ENCODE measurements at places on chromosomes 1 and 21. TPM values are rescaled to one million over a fixed set of nuclear protein-coding genes. Genes with fewer than 3 reads are reported as not detected.

DNA sequence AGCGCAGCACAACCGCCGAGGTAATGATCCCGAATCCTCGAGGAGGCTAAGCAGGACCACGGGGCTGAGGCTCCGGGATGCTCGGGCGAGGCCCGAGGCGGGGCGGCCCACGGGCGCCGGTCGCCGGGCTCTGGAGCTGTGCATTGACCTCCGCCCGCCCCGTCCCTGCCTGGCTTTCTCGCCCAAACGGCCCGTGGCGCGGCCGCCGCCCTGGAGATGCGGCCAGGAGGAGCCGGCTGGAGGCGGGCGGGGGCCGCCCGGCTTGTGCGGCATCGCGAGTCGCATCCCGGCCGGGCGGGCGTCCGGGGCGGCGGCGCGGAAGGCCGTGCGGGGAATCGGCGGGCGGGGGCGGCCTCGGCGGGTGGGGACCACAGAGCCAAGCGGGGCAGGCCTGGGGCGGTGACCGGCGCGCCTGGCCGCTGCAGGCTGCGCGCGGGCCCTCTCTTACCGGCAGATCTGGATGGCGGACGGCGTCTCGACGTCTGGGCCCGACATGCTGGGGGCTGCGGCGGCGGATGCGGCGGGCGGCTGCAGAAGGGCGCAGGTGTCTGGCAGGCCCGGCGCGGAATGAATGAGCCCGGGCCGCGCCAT is 663 bp downstream of the ACOT7 start:
- DNase-seq, result no peak

GRCh38 chr1:93770640-93771039 is 89.0 kb upstream of the BCAR3 start:
- no peak for DNase-seq

GRCh38 chr1:218642033-218642948 is 297.2 kb downstream of the TGFB2 start:
- DNase-seq, result no peak

- DNase-seq, result no peak
These were observed 177.3 kb downstream of the CHRM3 start for GRCh38 chr1:239563681-239564080.

DNA sequence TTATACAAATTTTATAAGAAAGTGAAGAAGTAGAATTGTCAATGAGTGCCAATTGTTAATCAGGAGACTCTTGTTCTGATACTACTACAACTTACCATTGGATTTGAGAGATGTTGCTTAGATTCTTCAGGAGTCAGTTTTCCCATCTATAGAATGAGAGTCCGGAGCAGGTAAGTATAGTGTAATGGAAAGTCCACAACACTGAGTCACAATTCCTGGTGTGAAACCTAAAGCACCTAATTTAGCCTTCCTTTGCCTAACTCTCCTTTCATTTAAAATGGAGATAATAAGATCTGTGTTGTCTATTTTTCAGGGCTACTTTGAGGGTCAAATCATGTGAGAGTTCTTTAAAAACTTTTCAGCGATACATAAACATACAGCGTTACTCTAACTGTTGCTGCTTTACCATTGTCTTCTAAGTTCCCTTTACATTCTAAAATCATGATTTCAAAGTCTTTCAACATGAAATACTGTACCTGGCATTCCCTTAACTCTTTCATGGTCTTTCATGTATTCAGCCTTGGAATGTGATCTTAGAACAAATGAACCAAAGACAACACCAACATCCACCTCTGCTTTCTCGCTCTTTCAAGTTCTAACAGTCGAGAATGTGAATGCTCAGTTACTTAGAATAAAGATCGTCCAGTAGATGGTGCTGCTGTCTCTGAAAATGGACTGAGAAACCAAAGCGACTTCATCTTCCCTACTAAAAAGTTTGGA is 90.9 kb downstream of the SLC30A10 start:
- no peak for DNase-seq

- peak; percentile 73 for DNase-seq
These were observed 5.7 kb upstream of the TPRG1L start for GRCh38 chr1:3618881-3619671.

DNA sequence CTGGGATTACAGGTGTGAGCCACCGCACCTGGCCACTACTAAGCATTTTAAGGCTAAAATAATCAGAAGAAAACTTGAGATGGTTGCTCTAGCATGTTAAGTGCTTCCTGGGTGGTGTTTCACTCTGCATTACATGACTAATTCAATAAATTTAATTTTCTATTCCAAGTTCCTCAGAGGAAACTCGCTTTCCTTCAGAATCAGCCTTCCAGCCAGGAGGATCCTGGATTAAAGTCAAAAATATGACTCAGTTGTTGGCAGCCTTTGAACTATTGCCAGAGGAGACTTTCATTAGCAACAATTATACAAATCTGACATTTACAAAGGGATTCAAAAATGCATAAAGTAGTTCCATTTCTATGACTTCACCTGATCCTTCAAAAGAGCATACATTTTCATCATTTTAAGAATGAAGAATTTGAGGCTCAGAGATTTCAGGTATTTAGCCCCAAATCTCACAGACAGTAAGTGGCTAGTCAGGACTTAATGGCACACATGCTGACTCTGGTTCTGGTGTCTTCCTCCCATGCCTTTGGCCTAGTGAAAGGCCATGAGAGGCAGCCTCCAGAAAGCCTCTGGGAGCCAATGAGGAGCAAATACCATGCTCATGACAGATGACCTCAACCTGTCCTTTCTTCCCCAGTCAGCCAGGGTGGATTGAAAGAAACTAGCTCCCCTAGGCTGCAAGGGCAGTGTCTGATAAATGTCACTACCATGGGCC is 115.7 kb downstream of the MAP3K21 start:
- DNase-seq, result no peak

GRCh38 chr21:23130308-23130707 is 2132.1 kb downstream of the NCAM2 start:
- DNase-seq, result no peak

DNA sequence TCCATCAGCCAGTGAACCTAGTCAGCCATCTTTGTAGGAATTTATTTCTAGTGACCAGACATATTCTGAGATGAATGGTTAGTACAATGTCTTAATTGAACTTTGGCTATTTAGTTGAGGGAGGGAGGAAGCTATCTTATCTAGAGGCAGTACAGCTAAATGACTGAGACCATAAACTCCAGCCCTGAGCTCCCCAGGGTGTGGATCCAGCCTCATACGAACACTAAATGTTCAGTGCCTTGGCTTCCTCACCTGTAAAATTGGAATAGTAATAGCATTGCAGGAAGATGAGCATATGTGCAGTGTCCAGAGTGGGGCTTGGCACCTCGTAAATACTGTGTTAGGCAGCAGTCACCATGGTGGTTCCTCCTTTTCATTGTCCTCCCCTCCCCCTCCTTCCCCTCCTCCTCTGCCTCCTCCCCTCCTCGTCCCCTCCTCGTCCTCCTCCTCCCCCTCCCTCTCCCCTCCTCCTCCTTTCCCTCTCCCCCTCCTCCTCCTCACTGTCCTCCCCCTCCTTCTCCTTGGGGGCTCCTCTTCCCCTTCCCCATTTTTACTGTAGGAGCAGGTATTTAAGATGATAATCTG is 108.2 kb downstream of the GALNT2 start:
- DNase-seq, result no peak

- no peak for DNase-seq
These were observed 3.6 kb upstream of the INAVA start for GRCh38 chr1:200890818-200891773.

DNA sequence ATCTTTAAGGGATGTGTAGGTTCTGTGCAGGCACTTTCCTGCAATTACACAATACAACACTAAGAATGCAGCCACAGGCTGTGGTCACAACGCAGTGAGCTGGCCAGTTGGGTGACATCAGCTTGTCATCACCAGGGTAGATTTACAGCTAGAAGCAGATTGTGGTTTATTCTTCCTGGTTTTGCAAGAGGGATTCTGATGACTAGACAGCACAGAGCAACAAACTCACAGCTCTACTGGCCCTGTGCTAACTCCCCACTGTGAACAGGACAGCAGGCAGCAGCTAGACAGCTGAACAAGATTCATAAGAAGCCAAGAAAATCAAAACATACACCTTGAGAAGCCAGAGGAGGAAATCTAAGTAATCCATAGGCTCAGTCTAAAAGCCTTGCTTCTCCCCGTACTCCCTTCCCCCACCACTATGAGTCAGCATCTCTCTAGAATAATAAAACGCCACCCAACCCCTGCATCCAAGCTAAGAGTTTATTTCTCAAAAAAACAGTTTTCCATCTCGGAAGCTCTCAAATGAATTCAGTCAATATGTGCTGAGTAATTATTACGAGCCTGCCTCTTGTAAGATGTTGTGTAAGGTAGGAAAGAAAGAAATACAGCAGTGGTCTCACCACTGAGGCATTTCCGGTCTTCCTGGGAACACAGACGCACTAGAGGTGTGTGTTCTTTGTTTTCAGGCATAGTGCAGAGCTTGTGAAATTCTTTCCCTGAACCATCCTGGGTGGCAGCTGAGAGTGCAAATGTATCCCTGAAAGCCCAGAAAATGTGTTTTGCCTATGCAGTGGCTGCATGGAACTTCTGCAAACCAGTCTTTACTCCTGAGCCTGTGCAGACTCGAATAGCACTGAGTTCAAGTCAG is 162.8 kb downstream of the NTPCR start:
- peak; percentile 82 for DNase-seq

GRCh38 chr21:37026499-37026898 is 20.0 kb downstream of the RIPPLY3 start:
- no peak for DNase-seq

- DNase-seq, result no peak
These were observed 104.4 kb upstream of the SERBP1 start for GRCh38 chr1:67534627-67535065.

- DNase-seq, result no peak
These were observed 443.9 kb downstream of the CAMTA1 start for GRCh38 chr1:7229186-7229585.

The KRTAP26-1 gene
- total RNA-seq, result not detected

The GUCA2B gene
- not detected for total RNA-seq

The PCP4 gene
- 3.0 TPM for total RNA-seq

The PRR9 gene
- not detected for total RNA-seq

The TFF3 gene
- 1.00 TPM for total RNA-seq

The NTMT2 gene
- 4.1 TPM for total RNA-seq
